AG04450 (cell line): ENCODE measurements at places on chromosomes 7 and 10.

DNA sequence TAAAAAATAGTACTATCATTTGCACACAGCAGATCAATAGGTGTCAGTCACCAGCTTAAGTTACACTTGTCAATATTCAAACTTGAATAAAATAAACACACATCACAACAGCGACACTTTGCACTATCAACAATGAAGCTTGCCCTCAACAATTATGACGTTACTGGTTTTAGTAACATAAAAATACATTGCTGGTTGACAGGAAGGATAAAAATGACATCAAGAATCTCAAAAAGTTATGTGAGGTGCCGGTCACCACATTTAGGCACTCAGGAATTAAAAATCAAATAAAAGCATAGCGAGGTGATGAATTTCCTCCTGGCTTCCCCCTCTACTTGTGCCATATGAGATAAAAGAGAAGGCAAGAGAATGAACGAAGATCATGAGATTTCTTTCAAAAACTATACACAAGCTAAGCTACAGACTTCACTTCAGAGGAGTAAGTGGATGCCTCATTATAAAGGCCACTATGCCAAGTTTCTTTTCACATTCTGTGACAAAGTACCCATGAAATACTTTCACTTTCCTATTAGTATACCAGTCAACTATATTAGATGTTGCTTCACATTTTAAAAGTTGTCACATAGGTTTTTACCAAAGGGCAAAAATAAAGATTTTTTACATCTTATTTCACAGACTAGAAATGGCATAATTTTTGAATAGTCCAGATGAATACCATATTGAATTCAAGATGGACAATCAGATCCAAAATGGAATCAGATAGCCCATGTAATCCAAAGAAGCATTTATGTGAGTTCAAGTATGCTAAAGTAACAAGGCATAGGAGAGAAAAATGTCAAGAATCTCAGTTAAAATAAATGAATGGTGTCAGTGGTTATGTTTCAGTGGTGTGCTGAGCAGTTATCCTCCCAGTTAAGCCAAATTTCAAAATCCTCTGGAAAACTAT is 3.6 kb downstream of the CCDC71L start:
- no peak for DNase-seq

- no peak for DNase-seq
These were observed 18.7 kb downstream of the SRRM3 start for GRCh38 chr7:76220185-76221057.

- no peak for DNase-seq
These were observed 5.2 kb downstream of the CEP55 start for GRCh38 chr10:93501650-93502049.

GRCh38 chr10:61464461-61465170 is 11.4 kb upstream of the TMEM26 start:
- DNase-seq: peak; percentile 51
